ENCODE measurements at places on chromosomes 13 and 19.
A peak's percentile ranks its signal among the peaks of the same experiment; 100 is the strongest.

DNA sequence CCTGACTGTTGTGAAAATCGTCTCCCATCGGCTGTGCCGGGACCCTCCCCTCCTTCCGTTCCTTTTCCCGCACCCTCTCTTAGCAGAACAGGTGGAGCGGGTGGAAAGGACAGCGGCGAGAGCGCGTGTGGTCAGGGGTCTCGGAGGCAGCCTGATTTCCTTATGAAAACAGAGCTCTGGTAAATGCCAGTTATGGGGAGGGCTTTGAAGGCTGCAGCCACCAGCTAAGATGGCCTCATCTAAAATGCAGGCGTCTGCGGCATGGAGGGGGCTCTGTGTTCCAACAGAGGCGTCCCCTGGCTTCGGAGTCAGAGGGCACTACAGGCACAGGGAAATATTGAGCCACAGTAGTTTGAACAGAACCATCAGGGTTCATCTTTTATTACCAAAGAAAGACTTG lies 93.8 kb upstream of the SOX1 start:
- no peak for DNase-seq

- no peak for DNase-seq
Measured at GRCh38 chr13:39760521-39760920, 105.1 kb downstream of the COG6 start.

DNA sequence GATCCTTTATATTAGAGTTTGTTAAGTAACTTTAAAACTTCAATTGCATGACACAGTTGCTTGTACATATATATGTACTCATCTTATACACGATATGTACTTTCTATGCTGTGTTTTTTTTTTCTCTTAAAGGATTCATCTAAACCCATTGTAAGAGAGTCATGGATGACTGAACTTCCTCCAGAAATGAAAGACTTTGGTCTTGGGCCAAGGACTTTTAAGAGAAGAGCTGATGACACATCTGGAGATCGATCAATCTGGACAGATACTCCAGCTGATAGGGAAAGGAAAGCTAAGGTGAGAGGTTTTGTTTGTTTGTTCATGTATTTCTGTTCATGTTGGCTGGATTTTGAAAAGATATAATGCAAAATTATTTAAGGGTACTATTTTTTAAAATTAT lies 26.0 kb downstream of the GPALPP1 start:
- no peak for DNase-seq

GRCh38 chr19:1181606-1182005 lies 7.5 kb upstream of the SBNO2 start:
- no peak for DNase-seq

GRCh38 chr13:25927932-25928331 lies 123.9 kb downstream of the SHISA2 start:
- DNase-seq, result no peak

- no peak for DNase-seq
Measured at GRCh38 chr19:2774953-2775555, 8.0 kb downstream of the SGTA start.

DNA sequence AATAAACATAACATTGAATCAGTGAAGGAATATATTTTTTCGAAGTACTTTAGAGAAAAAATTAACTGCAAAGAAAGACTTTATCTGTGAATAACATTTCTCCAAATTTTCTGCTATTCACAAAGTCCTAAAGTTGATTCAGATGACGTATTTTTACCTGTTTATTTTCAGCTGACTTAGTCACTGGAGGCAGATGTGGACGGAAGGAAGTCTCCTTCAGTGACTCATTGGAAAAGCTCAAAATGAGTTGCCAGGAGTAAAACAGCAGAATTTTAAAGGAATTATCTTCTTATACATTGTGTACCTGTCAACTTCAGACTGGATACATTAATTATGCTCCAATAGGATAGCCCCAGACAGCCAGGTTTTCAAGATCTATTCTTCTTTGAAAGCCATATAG lies 679.3 kb upstream of the GPC6 start:
- DNase-seq, result no peak

GRCh38 chr13:73169971-73170370 lies 111.2 kb downstream of the KLF5 start:
- no peak for DNase-seq

DNA sequence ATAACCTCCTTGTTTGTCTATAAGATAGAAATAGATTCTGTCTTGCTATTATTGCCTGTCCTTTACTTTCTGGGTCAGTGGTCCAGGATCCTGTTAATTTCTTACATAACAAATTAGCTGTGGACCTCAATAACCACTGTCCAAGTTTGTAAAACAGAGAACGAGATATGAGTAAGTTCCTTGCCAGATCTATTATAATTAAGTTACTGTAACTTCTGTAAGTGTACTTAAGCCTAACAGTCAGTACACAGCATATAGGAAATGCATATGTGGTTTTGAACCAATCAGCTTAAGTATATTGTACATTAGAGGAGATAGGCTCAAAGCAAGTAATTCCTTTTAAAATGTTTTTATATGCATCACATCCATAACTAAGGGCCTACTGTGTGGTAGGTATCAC lies 34.9 kb downstream of the HTR2A start:
- DNase-seq, result no peak

DNA sequence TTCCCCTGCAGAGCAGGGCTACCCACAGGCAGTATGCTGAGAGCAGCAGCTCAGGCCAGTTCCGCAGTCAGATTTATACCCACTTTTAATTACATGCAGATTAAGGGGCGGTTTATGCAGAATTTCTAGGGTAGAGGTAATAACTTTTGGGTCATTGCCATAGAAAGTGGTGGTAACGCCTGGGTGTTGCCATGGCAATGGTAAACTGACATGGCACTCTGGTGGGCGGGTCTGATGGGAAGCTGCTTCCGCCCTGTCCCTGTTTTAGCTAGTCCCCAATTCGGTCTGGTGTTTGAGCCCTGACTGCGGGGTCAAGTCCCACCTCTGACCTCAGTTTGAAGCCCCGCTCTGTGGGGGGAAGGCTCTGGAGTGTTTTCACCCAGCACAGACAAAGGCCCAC lies 141.1 kb upstream of the VSTM2B start:
- DNase-seq, result no peak

DNA sequence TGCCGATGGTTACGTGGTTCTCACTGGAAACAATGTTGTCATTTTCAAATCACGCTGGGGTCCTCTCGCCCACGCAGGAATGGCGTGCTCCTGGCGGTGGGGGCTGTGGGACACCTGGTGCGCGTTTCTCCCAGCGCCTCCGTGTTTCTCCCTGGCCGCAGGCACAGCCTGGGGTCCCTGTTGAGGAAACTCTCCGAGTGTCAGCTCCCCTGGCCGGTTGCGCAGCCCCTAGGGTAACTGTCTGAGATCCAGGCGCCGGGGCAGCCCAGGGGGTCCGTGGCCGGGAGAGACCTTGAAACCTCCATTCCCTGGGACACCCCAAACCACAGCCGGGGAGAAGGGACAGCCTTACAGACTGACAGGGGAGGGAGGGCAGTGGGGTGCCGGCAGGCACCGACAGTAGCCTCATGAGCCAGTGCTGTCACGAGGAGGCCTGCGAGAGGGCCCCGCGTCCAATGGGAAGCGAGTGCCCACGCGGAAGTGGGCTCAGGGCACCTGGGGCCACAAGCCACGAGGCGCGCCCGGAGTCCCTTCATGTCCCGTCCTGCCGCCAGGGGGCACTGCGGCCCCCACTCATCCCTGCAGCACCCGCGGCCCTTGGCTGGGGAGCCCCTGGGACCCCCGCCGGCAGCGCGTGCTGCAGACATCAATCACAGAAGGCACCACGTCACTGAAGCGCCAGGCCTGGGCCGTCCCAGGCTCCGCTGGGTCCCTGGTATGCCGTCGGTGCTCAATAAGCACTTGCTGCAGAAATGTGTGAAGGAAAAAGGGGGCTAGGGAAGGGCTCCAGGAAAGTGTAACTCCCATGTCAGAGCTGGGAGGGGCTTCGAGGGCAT lies 9.5 kb downstream of the ADAMTSL5 start:
- DNase-seq, result peak; percentile 76

DNA sequence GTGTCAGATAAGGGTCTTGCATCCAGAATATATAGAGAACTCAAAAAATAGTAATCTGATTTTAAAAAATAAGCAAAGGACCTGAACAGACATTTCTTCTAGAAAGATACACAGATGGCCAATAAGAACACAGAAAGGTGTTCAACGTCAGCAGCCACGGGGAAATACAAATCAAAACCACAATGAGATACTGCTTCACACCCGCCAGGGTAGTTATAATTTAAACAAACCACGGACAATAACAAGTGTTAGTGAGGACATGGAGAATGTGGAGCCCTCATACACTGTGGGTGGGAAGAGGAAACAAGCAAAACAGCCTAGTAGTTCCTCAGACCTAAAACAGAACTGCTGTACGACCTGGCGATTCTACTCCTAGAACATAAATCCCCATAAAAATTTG lies 26.7 kb upstream of the NAPA start:
- no peak for DNase-seq

- DNase-seq, result no peak
Measured at GRCh38 chr19:39097299-39097698, 13.1 kb downstream of the ACP7 start.

- no peak for DNase-seq
Measured at GRCh38 chr19:28578786-28579505, 634.0 kb downstream of the UQCRFS1 start.

Measured in CMK (cell line).